ENCODE measurements at places on chromosomes 2 and 18.

DNA sequence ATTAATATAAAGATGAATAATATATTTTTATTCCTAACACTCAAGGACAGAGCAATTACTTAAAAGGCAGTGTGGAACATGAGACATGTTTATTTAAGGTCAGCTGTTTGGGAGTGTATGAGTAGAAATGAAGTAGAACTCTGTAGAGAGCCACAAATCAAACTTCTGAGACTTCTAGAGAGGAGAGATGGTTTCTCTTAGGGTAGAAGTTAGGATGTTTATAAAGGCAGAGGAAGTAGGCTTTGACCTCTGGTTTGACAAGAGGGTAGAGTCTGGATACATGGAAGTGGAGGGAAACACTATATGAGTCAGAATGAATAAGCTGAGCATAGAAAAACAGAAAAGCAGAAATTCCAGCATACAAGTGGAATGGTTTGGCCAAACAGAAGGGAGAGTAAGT is 262.1 kb upstream of the KLHL14 start:
- no peak for DNase-seq

DNA sequence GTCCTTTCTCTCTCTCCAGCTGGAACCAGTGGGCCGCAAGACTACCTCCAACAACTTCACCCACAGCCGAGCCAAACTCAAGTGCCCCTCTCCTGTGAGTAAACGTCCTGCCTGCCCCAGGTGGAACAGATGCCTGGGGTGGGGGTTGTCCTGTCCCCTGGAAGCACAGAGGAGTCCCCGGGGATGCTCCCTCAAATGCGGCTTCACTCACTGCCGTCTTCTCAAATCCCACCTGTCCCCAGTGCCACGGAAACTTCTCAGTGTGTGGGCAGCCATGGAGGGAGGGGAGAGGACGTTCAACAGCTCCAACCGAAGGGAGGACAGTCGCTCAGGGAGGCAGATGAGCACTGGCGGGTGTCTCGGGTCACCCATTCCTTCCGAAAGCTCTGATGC is 110.7 kb upstream of the PPP1CB start:
- DNase-seq: no peak

DNA sequence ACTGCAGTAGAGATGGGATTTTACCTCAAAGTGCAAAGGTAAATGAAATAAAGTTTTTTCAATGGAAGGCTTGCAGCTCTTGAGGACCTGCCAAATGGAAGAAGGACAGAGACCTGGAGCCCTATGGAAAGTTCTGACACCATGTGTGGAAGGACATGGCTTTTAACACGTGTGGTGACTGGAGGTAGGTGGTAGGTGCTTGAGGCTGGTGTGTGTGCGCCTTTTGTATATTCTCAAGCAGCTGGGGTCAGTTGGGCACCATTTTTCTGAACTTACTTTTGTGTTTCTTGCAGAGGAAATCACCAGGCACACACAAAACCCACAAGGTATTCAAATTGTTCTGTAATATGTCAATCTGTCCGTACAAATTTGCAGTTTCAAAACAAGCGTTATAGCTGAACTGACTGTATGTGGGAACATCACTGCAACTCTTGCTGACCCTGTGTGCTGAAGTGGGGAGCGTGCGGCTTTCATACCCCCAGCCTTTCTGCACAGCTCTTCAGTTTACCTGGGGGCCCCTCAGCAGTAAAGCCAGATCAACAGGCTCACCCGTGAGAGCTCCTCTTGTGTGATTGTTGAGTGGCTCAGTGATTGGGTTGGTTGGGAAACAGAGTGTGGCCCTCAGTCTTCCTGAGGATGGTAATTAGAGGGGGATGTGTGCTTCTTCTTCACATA is 363 bp downstream of the GREB1 start:
- no peak for DNase-seq

GRCh38 chr18:75376004-75376403 is 51.5 kb downstream of the SMIM21 start:
- DNase-seq: no peak

DNA sequence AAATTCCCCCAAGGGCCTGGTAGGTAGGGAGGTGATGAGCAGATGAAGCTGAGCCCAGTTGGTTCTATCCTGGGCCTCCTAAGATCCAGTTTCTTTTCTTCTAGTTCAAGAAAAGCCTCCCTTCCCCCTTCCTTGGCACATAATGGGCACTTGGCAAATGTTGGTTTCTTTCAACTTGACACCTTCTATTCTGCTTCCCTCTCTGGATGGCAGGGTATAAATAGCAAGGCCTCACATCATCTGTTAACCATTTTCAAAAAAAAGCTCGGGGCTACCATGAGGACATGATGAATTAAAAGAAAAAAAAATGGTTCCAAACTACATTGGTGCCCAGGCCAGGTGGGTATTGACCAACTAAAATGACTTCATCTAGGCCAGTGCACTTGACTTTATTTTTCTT is 29.9 kb downstream of the CTAGE1 start:
- no peak for DNase-seq

DNA sequence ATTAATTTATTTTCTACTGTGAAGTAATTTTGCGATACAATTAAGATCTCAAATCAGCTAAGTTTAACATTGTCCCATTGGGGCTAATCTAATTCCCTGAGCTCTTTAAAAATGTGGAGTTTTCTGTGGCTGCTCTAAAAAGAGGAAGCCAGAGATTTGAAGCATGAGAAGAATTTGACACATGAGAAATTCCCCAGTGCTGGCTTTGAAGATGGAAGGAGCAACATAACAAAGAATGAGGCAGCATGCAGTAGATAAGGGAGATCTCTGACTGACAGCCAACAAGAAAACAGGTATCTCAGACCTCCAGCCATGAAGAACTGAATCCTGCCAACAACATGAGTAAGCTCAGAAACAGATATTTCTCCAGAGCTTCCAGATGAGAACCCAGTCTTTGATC is 308.4 kb downstream of the ZNF804A start:
- DNase-seq: no peak

GRCh38 chr18:79949697-79950487 is 1.6 kb downstream of the SLC66A2 start:
- DNase-seq: no peak

DNA sequence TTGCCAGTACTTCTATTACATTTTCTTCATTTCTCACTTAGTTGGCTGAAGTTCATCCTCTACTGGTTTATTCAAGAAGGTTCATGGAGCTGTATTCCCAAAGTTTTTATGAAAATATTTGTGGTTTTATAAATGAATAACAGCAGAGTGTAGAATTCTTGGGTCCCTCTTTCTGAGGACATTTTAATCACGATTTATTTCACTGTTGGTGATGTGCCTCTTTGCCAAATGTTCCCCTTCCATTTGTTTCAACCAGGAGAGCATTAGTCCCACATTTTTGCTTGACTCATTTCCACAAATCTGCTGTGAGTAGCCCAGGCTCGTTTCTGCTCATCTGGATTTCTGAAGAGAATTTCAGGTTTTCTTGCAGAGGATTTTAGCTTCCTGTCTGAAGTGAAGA is 20.8 kb downstream of the COPS7B start:
- no peak for DNase-seq

- no peak for DNase-seq
Measured at GRCh38 chr18:37514953-37515352, 50.6 kb downstream of the CELF4 start.

Data from T47D (cell line).